ENCODE measurements at places on chromosomes 12 and 14.
A peak's percentile ranks its signal among the peaks of the same experiment; 100 is the strongest.

- DNase-seq, result no peak
Measured at GRCh38 chr12:2019126-2019525, 14.9 kb upstream of the DCP1B start.

- DNase-seq, result no peak
Measured at GRCh38 chr12:63294327-63294632, 143.3 kb upstream of the AVPR1A start.

DNA sequence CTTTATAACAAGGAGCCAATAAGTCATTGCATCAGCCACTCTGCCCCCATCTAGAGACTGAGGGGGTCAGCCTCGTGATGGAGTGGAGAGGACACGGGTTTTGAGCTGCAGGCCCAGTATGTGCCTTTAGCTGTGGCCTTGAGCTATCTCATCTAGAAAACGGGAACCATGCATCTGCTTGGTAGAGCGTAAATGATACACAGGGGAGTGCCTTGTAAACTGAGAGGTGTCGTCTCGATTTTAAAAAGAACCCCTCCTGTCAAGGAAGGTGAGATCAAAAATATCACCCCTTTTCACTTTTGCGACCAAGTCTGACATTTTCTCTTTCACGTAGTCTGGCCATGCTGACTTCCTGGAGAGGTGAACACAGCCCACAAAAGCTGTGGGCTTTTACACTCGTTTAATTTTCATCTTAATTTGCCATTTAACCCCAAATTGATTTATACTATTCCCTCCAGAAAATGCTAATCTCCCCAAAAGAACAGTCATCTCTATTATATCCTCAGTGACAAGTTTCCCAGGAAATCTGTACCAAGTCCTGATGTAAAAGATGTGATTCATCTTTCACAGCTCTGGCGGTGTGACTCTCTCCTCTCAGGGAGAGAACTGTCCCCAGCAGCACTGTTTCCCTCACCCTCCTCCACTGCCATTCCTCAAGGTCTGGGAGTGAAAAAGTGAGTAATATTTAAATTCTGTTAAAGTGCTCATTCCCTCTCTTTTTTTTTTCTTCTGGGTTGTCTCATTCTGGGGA, 30.6 kb downstream of the VCPKMT start:
- DNase-seq, result no peak

- DNase-seq, result no peak
Measured at GRCh38 chr12:6393109-6393508, 9.1 kb downstream of the LTBR start.

DNA sequence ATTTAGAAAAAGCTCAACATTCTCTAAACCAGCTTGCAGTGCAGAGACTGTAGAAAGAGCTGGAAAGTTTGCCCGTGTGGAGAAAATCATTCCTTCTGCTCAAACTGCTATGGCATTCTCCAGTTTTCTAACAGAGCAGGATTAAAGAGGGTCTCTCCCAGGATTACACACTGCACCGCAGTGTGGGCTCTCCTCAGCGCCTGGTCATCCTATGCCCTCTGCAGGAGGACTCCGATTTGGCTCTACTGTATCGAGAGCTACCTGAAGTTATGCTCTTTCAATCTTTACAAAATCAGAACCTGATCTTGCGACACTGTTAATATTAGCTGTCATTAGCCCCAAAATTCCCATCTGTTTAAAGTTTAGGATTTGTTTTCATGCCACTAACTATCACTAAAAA, 33.0 kb downstream of the BHLHE41 start:
- DNase-seq, result no peak

DNA sequence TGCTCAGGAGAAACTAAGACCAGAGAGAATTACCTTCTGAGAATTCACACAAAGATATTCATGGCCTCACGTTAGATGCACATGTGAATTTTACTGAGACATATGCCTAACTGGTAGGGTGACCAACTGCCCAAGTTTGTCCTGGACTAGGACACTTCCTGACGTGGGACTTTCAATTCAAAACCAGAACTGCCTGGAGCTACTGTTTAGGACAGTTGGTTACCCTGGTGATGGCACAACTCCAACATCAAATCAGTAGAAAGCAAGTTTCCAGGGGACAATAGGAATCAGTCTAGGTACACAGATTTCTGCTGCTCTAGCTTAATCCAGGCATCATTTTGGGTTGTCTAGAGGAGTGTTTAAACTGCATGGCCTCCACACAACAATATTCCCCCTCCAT, 178.7 kb downstream of the GXYLT1 start:
- DNase-seq, result no peak

GRCh38 chr12:13165617-13166041, 30.9 kb upstream of the EMP1 start:
- DNase-seq, result no peak

DNA sequence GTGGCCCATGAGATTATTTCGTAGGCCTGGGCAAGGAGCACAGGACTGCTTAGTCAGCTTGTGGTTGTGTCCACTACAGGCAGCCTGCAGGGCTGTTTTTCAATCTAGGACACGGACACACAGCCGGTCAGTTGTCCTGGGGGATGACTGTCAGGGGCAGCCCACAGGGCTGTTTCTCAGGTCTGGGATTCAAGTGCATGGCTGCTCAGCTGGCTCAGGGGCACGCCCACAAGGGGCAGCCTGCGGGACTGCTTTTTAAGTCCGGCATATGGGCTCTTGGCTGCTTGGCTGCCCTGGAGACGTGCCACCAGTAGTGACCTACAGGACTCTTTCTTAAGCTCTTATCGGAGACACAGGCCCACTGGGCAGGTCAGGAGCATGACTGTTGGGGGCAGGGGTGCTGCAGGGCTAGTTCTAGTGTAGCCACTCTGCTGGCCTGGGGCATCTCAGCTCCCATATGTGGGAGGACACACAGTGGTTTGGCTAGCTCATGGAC, 26.6 kb upstream of the GTF2A1 start:
- no peak for DNase-seq

DNA sequence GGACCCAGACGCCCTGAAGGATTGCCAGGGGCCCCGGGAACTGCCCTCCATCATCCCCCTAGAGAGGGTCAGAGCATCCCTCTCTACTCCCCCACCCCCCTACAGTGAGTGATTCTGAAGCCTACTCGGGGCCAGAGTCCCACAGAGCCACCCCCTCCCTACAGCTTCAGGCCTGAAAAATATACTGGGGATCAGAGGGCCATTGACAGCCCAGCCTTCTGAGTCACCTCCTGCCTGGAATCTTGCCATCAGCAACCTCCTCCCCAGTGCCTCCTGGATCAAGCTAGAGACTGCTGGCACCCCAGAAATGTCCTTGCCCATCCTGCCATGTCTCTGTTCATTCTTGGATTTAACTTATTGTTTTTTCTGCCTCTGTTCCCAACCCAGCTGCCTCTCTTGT, 21.7 kb upstream of the MIA2 start:
- no peak for DNase-seq

DNA sequence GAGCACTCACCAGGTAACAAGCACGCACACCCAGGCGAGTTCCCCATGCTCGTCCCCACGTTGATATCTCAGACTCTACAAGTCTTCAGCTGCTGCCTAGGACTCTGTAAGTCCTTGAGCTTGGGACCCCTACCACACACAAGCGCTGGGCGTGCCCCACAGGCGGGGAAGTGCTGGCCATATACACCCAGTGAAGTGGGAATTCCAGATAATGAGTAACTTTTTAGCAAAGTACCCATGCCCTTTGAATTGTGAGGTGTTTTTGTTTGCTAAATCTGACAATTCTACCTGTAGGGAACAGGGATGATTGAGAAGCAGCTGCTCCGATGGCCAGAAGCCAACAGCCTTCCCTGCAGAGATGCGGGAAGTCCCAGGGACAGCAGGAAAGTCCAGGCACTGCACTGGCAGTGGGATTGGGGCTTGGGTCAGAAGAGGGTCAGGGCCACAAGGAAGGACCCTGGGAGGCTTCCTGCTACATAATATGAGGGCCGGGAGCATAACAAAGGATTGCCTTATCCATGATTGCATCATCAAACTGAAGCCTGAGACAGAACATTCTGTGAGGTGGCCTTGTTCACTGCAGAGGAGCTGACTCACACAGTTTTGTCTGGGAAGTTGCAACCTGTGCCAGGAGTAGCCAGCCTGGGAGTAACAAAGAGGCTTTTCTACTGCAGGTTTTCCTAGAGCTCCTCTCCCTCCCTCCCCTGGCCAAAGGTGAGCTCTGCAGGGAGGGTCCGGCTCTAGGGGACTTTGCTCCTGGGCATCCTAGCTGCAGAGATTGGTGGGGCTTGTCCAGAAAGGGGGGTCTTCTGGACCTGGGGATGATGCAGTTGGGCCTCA, 13.2 kb upstream of the SERPINA3 start:
- no peak for DNase-seq

DNA sequence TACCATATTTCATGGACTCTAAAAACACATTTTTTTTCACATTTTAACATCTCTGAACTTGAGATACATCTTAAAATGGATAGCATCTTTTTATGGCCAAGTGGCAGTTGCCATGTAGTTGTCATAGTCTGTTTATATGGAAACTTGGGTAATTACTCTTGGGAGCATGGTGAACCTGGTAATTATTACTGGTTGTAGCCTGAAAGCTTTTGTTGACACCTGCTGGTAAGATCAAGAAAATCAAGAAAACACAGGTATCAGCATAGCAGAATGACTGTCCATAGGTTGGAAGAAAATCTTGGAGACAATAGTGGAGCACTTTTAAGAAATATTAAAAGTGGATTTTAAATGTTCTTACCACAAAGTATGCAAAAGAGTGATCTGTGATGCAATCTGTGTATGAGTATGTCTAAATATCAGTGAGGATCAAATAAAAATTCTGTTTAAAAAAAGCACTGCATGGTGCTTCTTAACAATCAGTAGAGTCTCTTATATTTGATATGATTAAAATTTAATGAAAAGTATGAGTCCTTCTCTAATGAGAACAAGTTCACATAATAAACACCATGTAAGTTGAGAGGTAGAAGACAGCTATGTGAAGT, 44.2 kb downstream of the TTC8 start:
- peak; percentile 3 for DNase-seq

DNA sequence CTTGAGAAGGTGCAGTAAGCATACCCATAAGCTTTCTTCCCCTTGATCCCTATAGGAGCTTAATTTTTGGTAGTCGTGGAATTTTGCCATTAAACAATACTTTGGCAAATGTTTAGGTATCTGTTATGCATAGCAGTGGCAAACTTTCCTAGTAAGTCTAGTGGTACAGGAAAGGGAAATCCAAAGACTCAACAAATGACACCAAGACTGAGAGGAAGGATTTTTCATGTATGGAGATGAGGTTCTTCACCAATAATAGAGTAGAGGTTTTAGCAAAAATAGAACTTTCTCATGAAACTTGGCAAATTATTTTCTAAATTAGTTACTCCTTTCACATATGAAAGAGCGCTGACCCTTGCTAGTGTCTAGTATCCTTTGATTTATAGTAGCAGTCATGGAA, 2.8 kb downstream of the EID3 start:
- no peak for DNase-seq

DNA sequence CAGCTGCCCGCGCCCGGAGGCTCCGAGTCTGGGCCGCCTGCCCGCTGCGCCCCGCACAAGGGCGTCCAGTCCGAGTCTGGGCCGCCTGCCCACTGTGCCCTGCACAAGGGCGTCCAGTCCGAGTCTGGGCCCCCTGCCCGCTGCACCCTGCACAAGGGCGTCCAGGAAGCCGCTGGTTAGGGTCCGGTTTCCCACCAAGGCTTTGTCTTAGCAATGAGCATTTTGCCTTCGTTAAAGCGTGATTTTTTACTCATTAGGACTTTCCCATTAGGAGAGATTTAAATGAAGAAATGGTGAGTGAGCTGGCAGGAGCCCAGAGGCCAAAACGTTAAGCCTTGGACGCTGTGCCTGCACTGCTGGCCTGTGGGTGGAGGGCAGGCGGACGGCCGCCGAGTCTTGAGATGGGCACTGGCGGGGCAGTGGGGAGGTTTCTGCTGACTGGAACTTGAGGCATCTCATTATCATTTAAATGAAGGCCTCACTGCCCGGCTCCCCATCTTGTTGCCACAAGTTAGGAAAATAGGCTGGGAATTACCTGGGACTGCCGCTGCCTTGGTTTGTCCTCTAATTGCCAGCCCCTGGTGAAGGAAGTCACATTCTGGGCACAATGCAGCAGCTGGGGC, 36.0 kb downstream of the FBRSL1 start:
- no peak for DNase-seq

DNA sequence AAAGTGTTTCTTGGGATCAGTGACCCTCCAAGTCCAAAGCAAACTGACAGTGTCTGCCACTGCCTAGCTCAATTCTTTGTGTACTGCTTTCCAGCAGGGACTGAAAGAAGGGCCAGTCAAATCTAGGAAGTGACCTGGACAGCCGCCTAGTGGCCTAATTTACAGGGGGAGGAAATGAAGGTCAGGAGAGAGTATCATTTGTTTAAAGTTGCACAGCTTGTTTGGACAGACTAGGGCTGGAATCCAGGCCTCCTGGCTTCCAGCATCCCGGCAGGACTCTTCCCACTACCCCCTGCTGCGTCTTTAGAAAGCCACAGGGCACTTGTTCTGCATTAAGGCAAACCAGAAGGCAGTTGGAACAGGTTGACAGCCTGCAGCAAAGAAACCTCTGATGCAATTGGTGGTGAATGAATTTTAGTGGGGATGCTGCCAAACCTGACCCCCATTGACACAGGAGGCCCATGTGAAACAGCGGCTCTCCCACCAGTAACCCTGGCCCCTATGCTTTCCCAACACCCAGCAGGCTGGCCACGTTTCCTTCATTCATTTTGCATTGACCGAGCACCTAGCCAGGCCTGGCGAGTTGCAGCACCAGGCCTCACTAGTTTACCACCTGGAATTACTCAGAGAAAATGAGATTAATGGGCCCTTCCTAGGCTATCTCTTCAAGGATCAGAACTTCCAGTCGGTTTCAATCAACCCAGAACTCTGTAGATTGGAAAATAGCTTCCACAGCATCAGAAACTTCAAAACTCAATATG, 28.2 kb downstream of the GALNT16 start:
- no peak for DNase-seq

DNA sequence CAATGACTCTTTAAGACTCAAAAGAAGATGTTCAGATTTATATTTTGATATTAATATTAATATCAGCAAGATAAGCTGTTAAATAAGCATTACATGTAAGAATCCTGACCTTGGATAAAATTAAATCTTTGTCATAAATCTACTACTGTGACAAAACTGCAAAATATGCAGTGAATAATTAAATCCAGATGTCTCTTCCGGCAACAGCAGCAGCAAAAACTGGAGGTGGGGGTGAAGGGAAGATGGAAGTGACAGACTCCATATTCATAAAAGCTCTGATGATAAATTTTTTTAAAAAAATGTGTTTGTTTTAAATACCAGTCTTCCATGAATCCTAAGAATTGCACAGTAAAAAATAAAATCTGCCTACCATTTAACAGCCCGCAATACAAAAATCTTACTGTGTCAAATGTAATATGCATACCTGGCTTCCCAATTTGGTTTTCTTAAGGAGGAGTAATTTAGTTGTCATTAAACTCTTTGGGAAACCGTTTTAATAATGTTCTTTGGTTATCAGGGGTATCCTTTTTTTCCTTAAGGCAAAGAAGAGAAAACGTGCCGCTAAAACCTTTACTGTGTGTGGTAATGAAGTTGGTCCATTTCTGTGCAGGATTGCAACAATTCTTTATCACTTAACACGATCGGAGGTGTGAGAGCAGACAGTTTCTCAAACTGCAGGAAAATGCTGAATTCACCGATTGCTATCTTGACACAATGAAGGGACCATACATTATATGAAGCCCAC, 478.2 kb downstream of the DIO2 start:
- DNase-seq, result no peak

Data from NCI-H2227 treated with DMSO at 0.1 percent for 48 hours (cell line).